ENCODE measurements at places on chromosomes 3 and 15.
A peak's percentile ranks its signal among the peaks of the same experiment; 100 is the strongest.

DNA sequence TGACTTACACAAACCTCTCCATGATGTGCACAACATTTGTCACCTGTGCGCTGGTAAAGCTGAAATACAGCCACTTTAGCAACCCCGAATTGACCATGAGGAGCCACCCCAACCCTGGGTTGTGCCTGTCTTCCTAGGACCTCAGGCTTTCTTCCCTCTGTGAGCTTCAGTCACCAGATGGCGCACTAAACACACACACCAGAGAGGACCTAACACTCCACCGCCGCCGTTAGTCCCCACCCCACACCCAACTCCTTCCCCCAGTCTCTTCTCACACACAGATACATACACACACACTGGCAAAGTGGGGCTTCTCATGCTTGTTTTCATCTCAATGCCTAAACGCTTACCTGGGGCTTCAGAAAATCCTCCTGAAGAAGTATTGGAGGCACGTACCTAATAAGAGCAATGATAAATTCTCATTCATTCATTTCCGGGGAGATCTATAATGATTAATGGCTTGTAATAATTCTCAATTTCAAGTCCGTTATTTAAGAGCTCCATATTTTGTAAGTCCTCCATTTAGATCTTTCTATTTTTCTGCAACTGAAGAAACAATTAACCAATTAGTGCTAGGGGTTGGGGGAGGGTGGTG lies 2.1 kb upstream of the CCDC80 start:
- DNase-seq: peak; percentile 80

- no peak for DNase-seq
Observed at GRCh38 chr3:131807822-131808221, 227.0 kb downstream of the CPNE4 start.

- no peak for DNase-seq
Observed at GRCh38 chr3:42443292-42443691, 32.9 kb upstream of the LYZL4 start.

GRCh38 chr3:13042127-13042701 lies 31.0 kb downstream of the IQSEC1 start:
- DNase-seq: no peak

GRCh38 chr3:141055136-141055535 lies 4.0 kb downstream of the SPSB4 start:
- DNase-seq: no peak

- DNase-seq: no peak
Observed at GRCh38 chr15:89707577-89707976, 17.0 kb downstream of the WDR93 start.

GRCh38 chr3:128903501-128903900 lies 24.1 kb downstream of the ACAD9 start:
- DNase-seq: no peak

- no peak for DNase-seq
Observed at GRCh38 chr15:95131131-95131556, 899.8 kb downstream of the MCTP2 start.

DNA sequence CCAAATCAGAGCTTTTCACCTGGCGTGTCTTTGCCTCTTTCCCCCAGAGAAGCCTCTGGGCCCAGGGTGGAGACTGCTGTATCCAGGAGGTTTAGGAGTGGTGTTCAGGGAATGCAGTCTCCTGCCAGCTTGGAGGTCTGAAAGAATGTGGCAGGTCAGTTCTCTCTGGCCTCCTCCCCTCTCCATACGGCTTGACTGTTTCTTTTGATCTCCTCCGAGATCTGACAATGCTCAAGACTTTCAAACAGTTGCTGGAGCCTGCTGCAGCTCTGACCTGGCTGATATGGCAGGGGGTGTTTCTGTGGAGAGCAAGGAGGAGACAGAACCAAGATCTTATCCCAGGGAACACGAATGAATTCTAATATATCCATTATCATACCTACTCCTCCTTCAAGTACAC lies 24.7 kb upstream of the TM4SF4 start:
- no peak for DNase-seq

GRCh38 chr3:62379321-62379798 lies 6.0 kb upstream of the FEZF2 start:
- DNase-seq: no peak

DNA sequence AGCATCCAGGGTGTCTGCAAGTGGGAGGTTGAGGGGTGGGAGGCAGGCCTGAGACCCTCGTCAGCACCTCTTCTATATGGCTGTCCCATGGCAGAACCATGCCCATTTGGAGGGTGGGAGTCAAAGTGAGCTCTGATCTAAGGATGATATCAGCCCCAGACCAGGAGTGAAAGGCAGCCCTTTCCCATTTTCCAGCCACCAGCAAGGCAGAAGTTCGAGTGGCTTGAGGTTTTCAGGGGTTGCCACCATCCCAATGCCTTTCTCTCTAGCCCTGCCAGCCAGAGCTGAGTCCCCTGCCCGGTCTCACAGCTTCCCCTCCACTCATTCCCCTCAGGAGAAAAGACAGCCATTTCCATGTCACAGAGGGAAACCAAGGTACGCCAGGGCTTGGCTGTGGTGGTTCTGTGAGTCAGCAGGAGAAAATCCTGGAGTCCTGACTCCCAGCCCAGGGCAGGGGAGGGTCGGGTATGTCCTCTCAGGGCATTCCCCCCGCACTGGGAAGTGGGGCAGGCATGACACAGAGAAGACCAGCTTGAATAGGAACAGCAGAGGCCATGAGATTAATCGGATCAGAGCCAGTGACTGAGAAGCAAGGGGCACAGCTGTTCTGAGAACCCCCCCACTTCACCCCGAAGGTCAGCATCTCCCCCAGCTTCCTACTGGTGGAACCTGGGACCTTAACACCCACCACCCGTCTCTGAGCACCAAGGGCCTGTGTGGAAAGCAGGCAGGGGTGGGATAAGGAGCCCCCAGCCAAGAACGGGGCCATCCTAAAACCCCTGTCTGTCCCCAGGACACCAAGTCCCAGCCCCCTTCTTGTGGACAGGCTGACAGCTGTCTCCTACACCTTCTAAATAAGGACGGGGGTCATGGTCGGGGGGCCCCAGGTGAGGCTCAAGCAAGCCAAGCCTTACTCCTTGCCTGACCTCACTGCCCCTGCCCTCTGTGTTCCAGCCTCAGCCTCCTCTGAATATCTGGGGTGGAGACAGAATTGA lies 965 bp upstream of the SLC38A3 start:
- DNase-seq: no peak

DNA sequence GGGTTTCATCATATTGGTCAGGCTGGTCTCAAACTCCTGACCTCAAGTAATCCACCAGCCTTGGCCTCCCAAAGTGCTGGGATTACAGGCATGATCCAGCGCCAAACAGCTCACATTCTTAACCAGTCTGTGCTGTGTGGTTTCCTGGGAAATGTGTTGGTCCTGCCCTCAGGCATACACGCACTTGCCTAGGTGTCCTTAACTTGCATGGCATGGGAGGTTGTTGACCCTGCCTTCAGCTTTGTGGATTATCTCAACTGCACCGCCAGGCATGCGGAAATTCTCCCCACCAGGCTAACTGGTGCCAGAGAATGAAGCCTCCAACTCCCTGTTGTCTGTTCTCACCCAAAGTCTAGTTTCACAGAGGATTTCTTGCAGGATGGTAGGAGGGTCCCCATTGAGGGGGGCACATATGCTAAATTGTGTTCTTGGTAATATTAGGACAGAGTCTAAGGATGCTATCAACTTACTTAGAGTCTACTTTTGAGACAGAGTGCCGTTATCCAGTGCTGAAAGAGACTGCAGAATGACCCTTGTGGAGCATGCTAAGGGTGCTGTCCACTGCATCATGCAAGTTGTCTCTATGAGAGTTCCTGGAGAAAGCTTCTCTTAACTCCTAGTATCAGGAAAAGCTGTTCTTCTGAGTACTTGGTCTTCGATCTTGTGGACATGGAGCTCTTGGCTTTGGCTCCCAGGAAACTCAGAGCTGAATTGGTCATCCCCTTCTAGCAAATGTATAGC lies 61.6 kb upstream of the EIF1B start:
- no peak for DNase-seq

- DNase-seq: peak; percentile 29
Observed at GRCh38 chr3:30353711-30354467, 252.5 kb upstream of the TGFBR2 start.

DNA sequence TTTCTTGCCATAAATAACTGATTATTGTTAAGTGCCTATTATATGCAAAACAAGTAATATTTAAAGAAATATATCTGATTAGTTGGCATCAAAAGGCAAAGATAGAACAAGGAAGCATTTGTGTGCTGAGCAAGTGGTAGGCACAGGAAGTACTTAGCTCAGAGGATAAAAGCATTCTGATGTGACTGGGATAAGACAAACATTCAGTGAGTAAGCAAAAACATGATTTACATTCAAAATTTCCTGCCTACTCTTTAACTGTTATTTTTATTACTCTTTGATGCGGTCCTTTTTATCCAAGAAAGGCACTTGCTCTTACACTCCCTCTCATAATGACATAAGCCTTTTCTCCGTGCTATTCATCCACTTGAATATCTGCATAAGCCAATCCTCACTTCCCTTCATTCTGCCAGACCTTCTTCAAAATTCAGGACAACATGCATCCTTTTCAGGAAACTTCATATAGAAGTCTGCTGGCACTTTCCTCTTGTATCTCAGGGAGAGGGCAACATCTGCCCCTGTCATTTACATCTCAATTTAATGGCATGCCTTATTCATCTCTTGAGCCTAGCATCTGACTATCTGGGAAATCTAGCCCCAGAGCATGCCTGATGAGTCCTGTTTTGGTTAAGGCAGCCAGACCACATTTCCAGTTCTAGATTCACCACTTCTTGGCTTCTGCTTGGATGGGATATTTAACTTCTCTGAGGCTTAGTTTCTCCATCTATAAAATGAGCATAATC lies 478.2 kb upstream of the ROBO2 start:
- no peak for DNase-seq

GRCh38 chr3:11060500-11061251 lies 68.1 kb downstream of the SLC6A1 start:
- peak; percentile 6 for DNase-seq

GRCh38 chr3:133644768-133645167 lies 17.0 kb downstream of the TOPBP1 start:
- DNase-seq: no peak

DNA sequence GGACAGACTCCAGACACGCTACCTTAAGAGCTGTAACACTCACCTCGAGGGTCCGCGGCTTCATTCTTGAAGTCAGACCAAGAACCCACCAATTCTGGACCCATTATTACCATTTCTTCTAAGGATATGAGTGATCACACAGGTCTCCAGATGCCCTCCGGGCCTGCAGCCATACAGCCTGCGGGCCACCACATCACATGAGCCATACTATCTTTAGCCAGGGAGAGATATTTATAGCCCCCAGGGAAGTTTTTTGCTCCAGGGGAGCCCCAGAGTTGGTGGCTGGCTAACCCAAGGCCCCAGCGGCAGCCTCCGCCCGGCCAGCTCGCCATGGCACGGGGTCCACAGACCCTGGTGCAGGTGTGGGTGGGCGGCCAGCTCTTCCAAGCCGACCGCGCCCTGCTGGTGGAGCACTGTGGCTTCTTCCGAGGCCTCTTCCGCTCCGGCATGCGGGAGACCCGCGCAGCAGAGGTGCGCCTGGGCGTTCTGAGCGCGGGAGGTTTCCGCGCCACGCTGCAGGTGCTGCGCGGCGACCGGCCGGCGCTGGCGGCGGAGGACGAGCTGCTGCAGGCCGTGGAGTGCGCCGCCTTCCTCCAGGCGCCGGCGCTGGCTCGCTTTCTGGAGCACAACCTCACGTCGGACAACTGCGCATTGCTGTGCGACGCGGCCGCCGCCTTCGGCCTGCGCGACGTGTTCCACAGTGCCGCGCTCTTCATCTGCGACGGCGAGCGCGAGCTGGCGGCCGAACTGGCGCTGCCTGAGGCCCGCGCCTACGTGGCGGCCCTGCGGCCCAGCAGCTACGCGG lies at the start of gene KBTBD13:
KBTBD13 (plus strand) TSS at position 261 of the 805 bp plus-strand sequence; CDS start at position 331, 70 bp downstream.
- no peak for DNase-seq

GRCh38 chr3:113783463-113783862 lies 36.6 kb downstream of the ATP6V1A start:
- DNase-seq: no peak

GRCh38 chr3:64483467-64483866 lies 204.3 kb downstream of the ADAMTS9 start:
- DNase-seq: no peak

GRCh38 chr15:78208887-78209645 lies 25.3 kb downstream of the ACSBG1 start:
- DNase-seq: no peak

DNA sequence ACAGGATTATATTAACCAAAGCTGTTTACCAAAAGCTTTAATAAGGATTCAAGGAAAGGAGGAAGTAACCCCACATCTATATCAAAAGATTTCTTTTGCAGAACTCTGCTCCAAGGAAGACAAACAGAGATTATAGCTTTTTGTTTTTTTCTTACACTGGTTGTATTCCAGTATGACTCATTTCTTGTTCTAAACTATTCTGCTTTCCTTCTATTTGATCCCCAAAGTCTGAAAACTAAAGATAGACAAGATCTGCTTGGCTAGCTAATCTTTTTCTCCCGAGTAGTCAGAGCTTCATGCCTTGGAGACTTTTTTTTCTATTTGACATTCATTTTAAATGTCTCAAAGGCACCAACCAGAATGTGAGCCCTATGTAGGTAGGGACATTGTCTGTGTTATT lies 36.8 kb upstream of the FRMD5 start:
- DNase-seq: no peak

DNA sequence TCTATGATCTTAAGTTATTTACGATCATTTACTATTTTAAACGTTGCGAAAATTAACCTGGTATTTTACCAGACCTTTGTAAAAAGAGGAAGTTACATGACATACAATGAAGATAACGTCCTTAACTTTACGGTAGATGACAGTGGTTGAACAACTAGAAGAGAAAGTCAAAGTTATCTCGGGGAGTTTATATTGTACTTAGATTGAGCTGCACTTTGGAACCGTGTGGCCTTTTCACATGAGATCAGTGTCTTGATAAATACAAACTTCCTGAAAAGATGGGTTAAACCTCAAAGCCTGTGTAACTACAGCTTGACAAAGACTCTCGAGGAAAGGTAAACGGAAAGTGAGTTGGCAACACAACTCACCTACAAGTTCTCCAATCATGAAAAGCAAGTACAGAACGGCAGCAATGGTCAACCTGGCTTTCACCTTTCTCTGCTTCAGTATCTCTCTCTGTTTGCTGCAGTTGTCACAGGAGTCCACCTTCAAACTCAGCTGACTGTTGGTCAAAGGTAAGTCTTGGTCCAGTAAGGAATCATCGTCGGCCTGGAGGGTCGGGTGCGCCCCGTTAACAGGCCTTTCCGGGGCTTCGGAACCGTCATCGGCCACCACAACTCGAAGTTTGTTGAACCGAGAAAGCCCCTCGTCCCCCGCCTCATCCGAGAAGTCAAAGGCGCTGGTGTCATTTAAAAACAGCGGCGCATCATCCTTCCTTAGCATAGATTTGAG lies 793 bp downstream of the SLC30A4 start:
- no peak for DNase-seq
